Placental epithelial cell (primary cell): ENCODE measurements at places on chromosomes 16 and 17. TPM values are rescaled to one million over a fixed set of nuclear protein-coding genes. Genes with fewer than 3 reads are reported as not detected.

The FXR2 gene
- total RNA-seq, result 36.1 TPM in 2 replicates

The PNPO gene
- total RNA-seq, result 14.1 and 36.0 TPM in 2 replicates

The ULK2 gene
- total RNA-seq, result 24.1 and 28.3 TPM in 2 replicates

The NSMCE1 gene
- total RNA-seq, result 31.4 and 43.3 TPM in 2 replicates

The AGRP gene
- not detected in 2 replicates for total RNA-seq

The MPHOSPH6 gene
- total RNA-seq, result 7.1 and 11.9 TPM in 2 replicates

The TRIM37 gene
- 16.5 and 20.8 TPM in 2 replicates for total RNA-seq

The TUBB3 gene
- 85.2 and 182 TPM in 2 replicates for total RNA-seq

The LHX1 gene
- under 0.01 TPM in 1 of 2 replicates, not detected in the other for total RNA-seq

The CFAP97D1 gene
- total RNA-seq, result not detected in 2 replicates

The TMEM238L gene
- not detected in 2 replicates for total RNA-seq

The ADAM11 gene
- total RNA-seq, result 2.6 and 6.3 TPM in 2 replicates

The LRRC75A gene
- total RNA-seq, result under 0.01 TPM in 1 of 2 replicates, not detected in the other

The ATMIN gene
- total RNA-seq, result 37.7 and 49.7 TPM in 2 replicates

The MEIOC gene
- under 0.01 and 0.11 TPM in 2 replicates for total RNA-seq

The SLC25A39 gene
- 101 and 160 TPM in 2 replicates for total RNA-seq

The ACAP1 gene
- under 0.01 and 0.33 TPM in 2 replicates for total RNA-seq

The ARHGAP44 gene
- total RNA-seq, result 1.6 and 2.4 TPM in 2 replicates

The CMTM2 gene
- total RNA-seq, result not detected in 2 replicates

The CD300C gene
- total RNA-seq, result not detected in 2 replicates

The OR1A1 gene
- not detected in 2 replicates for total RNA-seq

The PRAC1 gene
- not detected in 2 replicates for total RNA-seq

The HSD11B2 gene
- not detected in 2 replicates for total RNA-seq

The TOX3 gene
- 0.39 TPM in 1 of 2 replicates, not detected in the other for total RNA-seq

The CCL17 gene
- not detected in 2 replicates for total RNA-seq

The PSMD11 gene
- 45.9 and 92.3 TPM in 2 replicates for total RNA-seq

The SEPTIN12 gene
- total RNA-seq, result not detected in 2 replicates

The MYH1 gene
- total RNA-seq, result not detected in 2 replicates

The C16orf92 gene
- total RNA-seq, result not detected in 2 replicates

The RASL10B gene
- total RNA-seq, result 0.39 and 0.65 TPM in 2 replicates

The E2F4 gene
- total RNA-seq, result 42.4 and 76.9 TPM in 2 replicates

The TEPSIN gene
- total RNA-seq, result 23.7 and 29.8 TPM in 2 replicates

The CARD14 gene
- 5.7 and 19.6 TPM in 2 replicates for total RNA-seq

The TBC1D3 gene
- total RNA-seq, result not detected in 2 replicates

The RAP1GAP2 gene
- 19.4 and 47.5 TPM in 2 replicates for total RNA-seq

The ASPHD1 gene
- total RNA-seq, result 0.79 TPM in 1 of 2 replicates, not detected in the other
